ENCODE measurements at places on chromosomes 7 and 10.
A peak's percentile ranks its signal among the peaks of the same experiment; 100 is the strongest.

- no peak for DNase-seq
Measured at GRCh38 chr10:83724471-83725241, 414.7 kb upstream of the GHITM start.

GRCh38 chr7:32301427-32301826, 188.8 kb downstream of the LSM5 start:
- DNase-seq = no peak

DNA sequence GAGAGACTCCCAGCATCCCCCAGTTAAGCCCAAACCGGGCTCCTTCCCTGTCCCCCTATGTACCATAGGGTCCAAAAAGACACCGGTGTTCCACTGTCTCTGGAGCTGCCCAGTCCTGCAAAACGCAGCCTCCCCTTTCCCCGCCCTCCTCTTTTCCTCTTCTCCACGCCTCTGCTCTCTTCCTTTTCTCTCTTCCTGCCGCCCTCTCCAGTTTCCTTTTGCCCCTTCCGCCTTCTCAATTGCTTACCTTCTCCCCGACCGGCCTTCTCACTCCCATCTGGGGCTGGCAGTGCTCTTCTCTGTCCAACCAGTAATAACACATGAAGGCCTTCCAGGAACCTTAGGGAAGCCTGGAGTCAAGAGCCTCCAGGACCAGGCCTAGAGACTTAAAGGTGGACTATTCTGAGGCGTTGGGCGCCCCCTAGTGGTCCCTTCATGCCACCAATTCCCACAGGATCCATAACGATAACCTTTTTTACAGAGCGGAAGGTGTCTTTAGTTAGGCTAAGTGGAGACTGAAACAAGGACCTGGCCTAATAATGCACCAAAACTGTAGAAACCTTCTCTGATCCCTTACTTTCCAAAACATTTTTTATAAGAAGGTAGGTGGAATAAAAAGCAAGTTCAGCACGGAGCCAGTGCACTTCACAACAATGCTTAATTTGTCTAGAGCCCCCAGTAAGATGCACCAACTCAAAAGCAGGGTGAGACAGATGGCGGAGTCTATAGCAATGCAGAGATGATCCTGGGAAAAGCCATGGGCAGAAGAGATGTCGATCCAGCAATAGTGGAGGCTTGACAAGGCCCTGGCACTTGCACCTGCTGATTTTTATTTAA, 27.2 kb upstream of the MSRB2 start:
- peak; percentile 54 for DNase-seq

DNA sequence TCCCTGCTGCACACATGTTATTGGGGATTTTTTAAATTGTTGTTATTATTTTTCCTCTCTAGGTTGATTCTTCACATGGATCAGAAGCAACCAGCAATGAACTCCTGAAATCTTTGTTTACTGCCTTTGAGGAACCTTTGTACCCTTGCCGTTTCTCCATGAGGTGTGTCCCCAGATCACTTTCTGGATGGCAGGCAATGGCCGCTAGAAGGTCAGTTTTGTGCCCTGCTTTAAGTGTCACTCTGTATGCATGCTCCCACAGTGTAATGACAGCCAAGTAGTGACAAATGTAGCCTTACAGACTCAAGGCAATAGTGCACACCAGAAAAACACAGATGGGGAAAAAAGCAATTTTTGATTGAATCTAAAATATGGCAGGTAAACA, 47.7 kb upstream of the NRP1 start:
- no peak for DNase-seq

All from hepatic stellate cell (primary cell).